ENCODE measurements at places on chromosomes 16 and 17. TPM values are rescaled to one million over a fixed set of nuclear protein-coding genes. Genes with fewer than 3 reads are reported as not detected.

DNA sequence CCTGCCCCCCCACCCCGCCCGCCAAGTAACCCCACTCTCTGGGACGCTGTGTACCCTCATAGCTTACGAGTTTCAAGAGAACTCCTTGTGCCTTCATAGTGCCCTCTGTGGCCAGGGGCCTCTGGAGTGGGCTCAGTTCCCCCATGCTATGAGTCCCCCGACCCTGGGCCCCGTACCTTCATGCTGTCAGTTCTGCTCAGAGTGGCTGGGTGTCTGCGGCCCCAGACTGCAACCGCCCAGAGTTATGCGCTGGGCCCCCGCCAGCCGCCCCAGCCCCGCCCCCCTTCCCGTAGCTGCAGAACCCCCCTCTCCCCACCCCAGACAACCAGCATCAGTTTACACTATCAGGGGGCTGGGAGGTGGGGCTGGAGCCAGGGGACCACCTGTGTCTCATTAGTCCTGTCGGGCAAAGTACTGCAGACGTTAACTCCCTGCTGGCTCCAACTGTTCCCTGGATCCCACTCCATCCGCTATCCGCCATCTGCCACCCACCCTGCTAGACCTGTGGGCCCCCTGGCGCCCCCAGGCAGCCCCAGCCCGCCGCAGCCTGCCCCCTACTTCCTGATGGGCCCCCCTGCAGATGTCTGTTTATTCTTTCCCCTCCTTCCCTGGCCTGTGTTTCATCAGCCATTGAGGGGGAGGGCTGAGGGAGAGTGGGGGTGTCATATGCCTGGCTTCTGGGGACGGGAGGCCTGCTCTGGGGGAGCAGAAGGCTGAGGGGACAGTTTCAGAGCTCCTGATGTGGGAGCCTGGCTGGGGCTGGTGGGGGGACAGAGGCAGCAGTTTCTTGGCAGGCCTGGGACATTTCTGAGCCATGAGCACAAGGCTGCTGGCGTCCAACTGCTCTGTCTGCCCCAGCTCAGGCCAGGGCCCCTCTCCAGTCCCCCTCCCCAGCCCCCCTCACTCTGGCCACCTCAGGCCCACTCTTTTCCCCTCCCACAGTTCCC is at the start of gene MFAP4:
TSS of gene MFAP4 (minus strand) at position 217 of the 947 bp plus-strand sequence. CDS start at position 182, 35 bp downstream.
- peaks cover 5% of the 10 kb centered on the region for H3K36me3 ChIP-seq
- H3K4me1 ChIP-seq = peaks cover 4% of the 10 kb centered on the region
- H3K4me3 ChIP-seq = no peak within 1 kb of the TSS
- H3K27me3 ChIP-seq = no peaks in the 10 kb centered on the region
- H3K27ac ChIP-seq = no peak within 1 kb of the TSS

- H3K4me3 ChIP-seq = no peak overlapping the region
- peaks cover 13% of the 10 kb centered on the region for H3K4me1 ChIP-seq
- peaks cover 1% of the 10 kb centered on the region for H3K27me3 ChIP-seq
- no peak overlapping the region for H3K27ac ChIP-seq
These were observed 30.4 kb upstream of the PAFAH1B1 start for GRCh38 chr17:2563061-2563460.

GRCh38 chr17:83057793-83058265 is 21.6 kb upstream of the METRNL start:
- no peaks in the 10 kb centered on the region for H3K27me3 ChIP-seq
- no peak for DNase-seq
- H3K27ac ChIP-seq = no peak overlapping the region
- H3K4me1 ChIP-seq = peaks cover 5% of the 10 kb centered on the region
- H3K4me3 ChIP-seq = no peak overlapping the region

DNA sequence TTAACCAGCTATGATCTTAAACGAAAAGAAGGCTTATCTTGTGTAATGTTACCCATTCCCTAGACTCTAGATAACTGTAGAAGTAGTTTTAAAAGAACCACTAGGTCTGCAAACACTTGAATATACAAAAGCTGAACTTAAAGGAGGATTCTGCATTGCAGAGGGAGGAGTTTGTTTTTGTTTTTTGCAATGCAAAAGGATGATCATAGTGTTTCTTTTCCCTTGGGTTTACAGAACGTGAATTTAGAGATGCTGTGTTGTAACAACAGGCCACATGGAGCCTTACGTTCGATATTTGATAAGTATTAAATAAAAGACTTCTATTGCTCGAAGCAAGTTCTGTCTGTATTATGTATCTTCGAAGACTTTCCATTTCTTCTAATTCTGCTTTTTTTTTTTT is 77.6 kb downstream of the CHD9 start:
- H3K36me3 ChIP-seq = peaks cover 3% of the 10 kb centered on the region
- no peak overlapping the region for H3K27ac ChIP-seq
- H3K4me1 ChIP-seq = peaks cover 19% of the 10 kb centered on the region
- H3K27me3 ChIP-seq = peaks cover 3% of the 10 kb centered on the region

GRCh38 chr16:85584819-85585282 is 28.3 kb upstream of the GSE1 start:
- no peak overlapping the region for H3K27ac ChIP-seq
- peaks cover 14% of the 10 kb centered on the region for H3K4me1 ChIP-seq
- DNase-seq = no peak

GRCh38 chr17:82848022-82848592 is 8.3 kb upstream of the ZNF750 start:
- H3K4me1 ChIP-seq = peaks cover 22% of the 10 kb centered on the region
- peak; percentile 57 for DNase-seq
- H3K27ac ChIP-seq = peak overlapping the region; percentile 31
- peak overlapping the region; percentile 18 for H3K4me3 ChIP-seq
- peaks cover 15% of the 10 kb centered on the region for H3K36me3 ChIP-seq

- H3K27me3 ChIP-seq = no peaks in the 10 kb centered on the region
- H3K27ac ChIP-seq = no peak overlapping the region
- no peak overlapping the region for H3K4me3 ChIP-seq
- peak; percentile 80 for DNase-seq
- H3K4me1 ChIP-seq = no peaks in the 10 kb centered on the region
These were observed 22.9 kb upstream of the C16orf87 start for GRCh38 chr16:46853713-46854443.

DNA sequence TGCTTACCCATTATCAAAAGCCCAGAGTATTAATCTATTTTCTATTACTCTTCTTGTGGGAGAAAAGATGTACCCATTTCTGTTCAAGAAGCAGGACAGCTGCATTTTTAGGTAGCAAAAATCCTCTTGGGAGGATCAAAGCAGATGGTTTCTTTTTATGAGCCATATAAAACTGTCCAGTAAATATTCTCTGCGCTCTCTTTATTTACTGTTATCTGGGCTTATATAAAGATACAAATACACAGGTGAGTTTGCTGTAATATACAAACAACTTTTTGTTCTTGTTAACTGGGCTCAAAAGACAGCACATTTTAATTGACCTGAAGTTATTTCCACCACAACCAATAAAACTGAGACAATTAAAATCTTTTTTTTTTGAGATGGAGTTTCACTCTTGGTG is 10.1 kb downstream of the PHF12 start:
- H3K4me3 ChIP-seq = no peak overlapping the region
- no peaks in the 10 kb centered on the region for H3K27me3 ChIP-seq
- DNase-seq = no peak
- H3K4me1 ChIP-seq = peaks cover 86% of the 10 kb centered on the region

SLC46A1 gene
- 3.0 TPM for total RNA-seq

KRTAP17-1 gene
- not detected for total RNA-seq

ITGB3 gene
- 0.04 TPM for total RNA-seq

APRT gene
- total RNA-seq = 105 TPM

CRHR1 gene
- total RNA-seq = not detected
